Right cardiac atrium (tissue), 5 donors: ENCODE measurements at places on chromosomes 11 and 22.

DNA sequence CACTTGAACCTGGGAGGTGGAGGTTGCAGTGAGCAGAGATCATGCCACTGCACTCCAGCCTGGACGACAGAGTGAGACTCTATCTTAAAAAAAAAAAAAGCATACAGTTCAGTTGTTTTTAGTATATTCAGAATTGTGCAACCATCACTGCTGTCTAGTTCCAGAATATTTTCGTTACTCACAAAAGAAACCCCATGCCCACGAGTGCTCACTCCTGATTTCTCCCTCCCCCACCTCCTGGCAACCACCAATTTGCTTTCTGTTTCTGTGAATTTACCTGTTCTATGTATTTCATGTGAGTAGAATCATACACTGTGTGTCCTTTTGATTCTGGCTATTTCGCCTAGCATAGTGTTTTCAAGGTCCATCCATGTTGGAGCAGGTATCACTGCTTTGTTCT is 24.8 kb downstream of the PTPRJ start:
- no peak for DNase-seq

DNA sequence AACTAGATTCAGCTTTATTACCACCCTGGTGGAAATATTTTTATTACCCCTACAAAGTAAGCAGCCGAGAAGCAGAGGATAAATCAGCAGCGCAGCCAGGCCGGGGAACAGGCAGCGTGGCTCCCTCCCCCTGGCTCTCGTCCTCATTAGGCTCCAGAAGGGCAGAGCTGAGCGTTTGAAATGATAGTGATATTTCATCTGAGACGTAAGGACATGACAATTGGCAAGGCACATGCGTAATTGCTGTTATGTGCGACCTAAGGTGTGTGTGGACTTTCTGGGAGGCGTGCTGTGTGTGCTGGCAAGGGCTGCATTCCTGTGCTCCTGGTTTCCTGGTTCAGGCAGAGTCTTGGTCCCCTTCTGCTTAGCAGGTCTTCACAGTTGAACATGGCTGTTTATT is 247.8 kb downstream of the TBC1D22A start:
- DNase-seq: no peak

- DNase-seq: no peak
These were observed 8.4 kb downstream of the THAP7 start for GRCh38 chr22:20993304-20994127.

GRCh38 chr11:119160151-119160550 is 8.4 kb upstream of the NLRX1 start:
- DNase-seq: no peak

DNA sequence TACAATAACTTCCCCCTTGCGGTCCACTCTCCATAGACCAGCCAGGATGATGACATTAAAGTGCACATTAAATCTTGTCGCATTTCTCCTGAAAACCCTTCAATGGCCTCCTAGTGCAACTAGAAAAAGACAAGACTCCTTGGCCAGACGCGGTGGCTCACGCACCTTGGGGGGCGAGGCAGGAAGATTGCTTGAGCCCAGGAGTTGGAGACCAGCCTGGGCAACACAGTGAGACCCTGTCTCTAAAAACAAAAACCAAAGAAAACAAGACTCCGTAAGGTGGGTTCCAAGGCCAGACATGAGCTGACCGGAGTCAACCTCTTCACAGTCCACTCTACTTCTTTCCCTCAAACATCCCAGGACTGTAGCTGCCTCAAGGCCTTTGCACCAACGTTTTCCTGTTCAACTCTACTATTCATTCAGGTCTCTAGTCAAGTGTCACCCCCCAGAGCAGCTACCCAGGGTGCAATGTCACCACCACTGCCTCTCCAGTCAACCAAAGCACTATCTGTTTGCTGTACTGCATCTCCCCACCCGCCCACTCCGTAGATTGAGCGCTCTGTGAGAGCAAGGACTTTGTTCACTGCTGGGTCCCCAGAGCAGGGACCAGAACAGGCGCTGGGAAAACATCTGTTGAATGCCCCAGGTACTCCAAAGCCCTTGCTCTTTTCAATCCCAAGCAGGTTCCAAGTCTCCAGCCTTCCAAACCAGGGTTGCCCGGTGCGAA is 739 bp downstream of the ZMAT5 start:
- DNase-seq: peak; percentile 14

GRCh38 chr11:5242933-5243815 is 6.5 kb downstream of the HBG1 start:
- no peak for DNase-seq

GRCh38 chr11:64180891-64181290 is 5.1 kb upstream of the STIP1 start:
- DNase-seq: peak; percentile 41

- no peak for DNase-seq
These were observed 420.6 kb downstream of the RAB38 start for GRCh38 chr11:87754685-87755084.

GRCh38 chr11:60942219-60942618 is 9.8 kb downstream of the SLC15A3 start:
- no peak for DNase-seq

- no peak for DNase-seq
These were observed 15.9 kb upstream of the GLYATL1 start for GRCh38 chr11:58923300-58923788.

GRCh38 chr11:133156986-133157745 is 375.1 kb downstream of the OPCML start:
- DNase-seq: no peak

DNA sequence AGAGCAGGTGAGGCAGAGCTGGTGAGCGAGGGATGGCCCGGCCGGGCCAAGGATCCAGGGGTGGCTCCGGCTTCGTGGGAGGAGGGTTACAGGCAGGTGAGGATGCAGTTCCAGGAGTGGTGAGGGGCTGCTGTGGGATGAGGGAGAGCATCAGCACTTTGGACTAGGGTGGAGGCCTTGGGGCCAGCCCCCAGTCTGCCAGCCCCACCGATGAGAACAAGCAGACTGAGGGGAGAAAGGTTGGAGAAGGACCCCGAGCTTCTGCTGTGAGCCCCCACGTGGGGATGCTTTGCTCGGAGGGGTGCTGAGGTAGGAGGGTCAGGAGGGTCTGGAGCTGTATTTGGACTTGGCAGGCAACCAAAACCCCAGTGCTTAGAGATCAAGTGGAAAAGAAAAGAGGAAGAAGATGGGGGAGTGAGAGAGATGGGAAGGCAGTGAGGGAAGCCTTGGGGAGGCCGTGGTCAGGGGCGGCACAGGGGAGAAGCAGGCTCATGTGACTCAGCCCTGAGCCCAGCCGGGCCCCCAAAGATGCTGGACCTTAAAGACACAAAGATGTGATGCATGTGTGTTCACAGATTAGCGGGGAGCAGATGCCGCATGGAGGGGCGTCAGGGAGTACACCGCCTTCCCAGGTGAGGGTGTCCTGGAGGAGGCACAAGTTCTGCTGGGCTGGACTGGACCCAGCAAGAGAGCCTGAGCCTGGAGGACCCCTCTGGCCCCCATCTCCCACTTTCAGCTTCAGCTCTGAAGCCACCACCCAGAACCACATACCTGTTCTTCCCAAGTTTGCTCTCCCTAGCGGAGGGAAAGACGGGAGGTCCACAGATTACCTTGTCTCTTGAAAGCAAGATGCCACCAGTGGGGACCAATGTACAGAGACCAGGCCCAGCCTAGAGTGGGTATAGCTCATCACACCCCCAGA is 91.3 kb downstream of the CDKN1C start:
- peak; percentile 40 for DNase-seq

DNA sequence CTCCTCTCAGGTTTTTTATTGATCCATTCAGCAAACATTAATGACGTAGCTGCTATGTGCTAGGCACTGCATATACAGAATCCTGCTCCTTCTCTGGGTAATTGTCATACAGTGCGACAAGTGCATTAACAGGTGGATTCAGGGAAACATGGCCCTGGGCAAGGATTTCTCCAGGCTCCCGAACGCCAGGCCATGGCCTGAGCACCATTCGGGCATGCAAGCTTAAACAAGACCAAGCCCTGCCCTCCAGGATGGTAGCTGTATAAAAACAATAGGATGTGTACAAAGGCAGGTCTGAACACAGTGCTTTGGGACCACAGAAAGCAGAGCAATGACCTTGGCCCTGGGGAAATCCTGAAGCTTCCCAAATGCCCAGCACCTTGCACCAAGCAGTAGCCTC is 9.1 kb upstream of the SYT7 start:
- DNase-seq: no peak

DNA sequence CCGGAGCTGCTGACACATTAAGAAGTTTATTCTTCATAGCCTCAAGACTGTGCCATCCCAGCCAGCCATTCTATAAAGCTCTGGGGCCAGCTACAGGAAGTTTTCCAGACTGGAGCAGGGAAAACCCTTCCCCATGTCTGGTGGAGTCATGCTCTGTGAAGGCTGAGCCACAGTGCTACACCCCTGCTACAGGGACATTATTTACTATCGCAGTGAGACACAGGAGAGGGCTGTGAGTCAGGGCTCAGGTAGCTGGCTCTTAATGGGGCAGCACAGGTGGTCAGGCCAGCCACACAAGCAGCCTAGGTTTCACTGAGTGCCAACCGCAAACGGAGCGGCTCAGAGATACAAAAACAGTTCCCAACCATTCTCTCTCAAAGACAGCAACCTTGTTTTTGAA is 12.1 kb downstream of the HPS4 start:
- DNase-seq: no peak

DNA sequence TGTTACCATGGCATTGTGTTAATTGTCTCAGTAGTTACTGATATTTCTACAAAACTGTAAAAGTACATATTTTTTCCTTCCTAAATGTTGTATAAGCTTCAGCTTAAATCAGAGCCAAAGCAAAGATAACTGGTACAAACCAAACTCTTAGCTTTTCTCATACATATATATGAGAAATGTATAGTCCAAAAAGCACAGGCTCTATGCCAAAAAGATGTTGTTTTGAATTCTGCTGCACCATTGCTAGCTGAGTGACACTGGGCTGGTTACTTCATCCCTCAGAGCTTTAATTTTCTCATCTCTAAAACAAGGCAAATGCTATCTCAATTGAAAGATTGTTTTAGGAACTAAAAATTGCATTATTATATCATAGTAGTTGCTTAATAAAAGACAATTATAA is 6.7 kb upstream of the GRIA4 start:
- DNase-seq: no peak

DNA sequence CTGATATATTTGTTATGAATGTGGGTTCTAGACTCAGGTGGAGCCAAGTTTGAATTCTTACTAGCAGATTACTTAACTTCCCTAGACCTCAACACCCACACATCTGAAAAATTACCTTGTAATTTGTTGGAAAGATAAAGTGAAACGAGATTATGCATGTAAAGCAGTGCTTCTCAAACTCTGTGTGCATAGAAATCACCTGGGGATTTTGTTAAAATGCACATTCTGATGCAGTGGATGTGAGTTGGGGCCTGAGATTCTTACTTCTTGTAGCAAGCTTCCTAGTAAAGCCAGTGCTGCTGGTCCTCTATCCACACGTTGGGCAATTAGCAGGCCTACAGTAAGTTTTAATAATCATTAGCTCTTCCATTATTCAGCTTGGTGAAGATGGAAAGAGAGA is 15.1 kb upstream of the CEP295 start:
- DNase-seq: no peak
